ENCODE measurements at places on chromosomes 12 and 14.

GRCh38 chr14:52951681-52952554 lies 1.1 kb upstream of the FERMT2 start:
- DNase-seq: no peak

DNA sequence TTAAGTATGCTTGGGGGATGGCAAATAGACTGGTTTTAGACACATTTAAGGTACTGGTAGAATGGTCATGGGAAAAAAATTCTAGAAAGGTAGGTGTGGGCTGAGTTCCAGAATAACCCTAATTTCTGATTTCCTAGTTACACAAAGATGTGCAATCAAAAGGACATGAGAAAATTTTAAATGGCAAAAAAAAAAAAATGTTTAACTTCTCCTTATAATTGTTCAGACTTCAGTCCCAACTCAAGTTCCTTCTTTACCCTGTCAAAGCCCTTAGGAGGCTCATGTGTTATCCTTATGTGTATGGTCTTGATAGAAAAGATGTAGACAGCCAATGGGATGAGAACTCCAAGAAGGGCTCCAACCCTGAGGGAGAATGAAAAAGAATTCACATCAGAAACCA lies 153.3 kb upstream of the PLEKHG7 start:
- no peak for DNase-seq

GRCh38 chr12:114269153-114269552 lies 136.8 kb downstream of the TBX5 start:
- no peak for DNase-seq

GRCh38 chr14:66072190-66073084 lies 413.7 kb upstream of the CCDC196 start:
- DNase-seq: no peak

DNA sequence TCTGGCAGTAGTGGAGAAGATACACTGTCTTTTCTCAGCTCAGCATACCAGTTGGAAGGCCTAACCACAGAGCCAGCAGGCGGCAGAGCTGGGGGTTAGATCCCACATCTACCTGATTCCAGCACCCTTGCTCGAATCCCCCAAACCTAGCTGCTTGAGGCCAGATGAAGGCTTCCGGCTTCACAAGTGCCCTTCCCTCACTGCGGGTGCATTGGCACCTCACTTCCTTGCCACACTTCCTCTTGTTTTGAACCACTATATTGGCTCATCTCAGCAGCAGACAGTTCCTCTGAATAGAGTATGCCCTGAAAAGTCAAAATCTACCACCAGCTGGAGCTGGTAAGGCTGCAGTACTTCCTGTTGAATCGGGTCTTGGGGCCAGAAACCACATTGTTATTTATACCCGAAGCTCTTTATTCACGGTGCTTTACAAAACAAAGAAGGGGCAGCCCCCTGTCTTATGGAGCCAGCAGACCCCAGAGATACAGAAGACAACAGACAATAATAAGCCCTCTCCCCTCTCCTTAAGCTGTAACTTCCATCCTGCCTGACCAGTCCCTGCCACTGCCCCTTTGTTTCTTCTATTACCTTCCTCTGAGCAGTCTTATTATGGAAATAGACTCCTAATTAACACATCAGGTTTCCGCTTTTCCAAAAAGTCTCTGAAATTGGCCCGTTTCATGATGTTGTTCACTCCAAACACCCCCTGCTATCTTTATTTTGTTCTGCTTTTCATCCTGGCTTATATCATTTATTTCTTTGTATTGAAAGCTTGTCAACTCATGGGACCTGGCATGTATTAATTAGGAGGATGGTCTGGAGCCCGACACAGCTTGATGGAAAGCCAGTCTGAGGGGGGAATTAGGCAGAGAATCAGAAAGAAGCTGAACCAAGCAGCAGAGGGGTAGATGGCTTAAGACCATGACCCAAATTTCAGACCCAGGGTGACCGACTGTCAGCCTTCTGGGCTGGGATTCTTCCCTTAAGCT lies 233.5 kb downstream of the EFCAB11 start:
- DNase-seq: peak; percentile 41
